Thyroid gland (tissue), 4 donors: ENCODE measurements at places on chromosomes 3 and 15. TPM values are rescaled to one million over a fixed set of nuclear protein-coding genes. Genes with fewer than 3 reads are reported as not detected.

EFHB gene
- 2.6 TPM for total RNA-seq

PLEKHO2 gene
- 44.2 TPM for total RNA-seq

MAP2K5 gene
- 11.9 TPM for total RNA-seq

PAQR9 gene
- total RNA-seq, result not detected

ALDH1A3 gene
- total RNA-seq, result 7.1 TPM

FOXP1 gene
- total RNA-seq, result 187 TPM

PLA2G4E gene
- not detected for total RNA-seq

ATP13A4 gene
- total RNA-seq, result 252 TPM

BCL2A1 gene
- total RNA-seq, result 2.0 TPM

GRCh38 chr15:77454265-77454664 is 33.6 kb downstream of the HMG20A start:
- no peak for DNase-seq

DNA sequence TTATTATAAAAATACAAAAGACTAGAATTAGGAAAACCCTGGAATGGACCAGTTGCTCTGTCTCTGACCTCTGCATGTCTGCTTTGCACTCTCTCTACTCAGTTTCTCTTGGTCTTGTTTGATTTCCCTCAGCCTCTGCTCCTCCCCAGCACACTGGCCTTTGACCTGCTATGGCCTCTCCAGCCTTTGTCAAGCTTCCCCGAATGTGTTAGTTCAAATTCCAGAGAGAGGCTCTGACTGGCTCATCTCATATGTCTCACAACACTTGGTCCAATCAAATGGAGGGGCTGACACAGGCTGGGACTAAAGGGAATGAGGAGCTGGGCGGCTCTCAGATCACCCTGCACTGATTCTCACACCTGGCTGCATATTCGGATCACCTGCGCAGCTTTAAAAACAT is 52.4 kb upstream of the CMTM8 start:
- no peak for DNase-seq

- DNase-seq, result peak; percentile 88
These were observed 44.1 kb downstream of the LIPC start for GRCh38 chr15:58475573-58476524.

DNA sequence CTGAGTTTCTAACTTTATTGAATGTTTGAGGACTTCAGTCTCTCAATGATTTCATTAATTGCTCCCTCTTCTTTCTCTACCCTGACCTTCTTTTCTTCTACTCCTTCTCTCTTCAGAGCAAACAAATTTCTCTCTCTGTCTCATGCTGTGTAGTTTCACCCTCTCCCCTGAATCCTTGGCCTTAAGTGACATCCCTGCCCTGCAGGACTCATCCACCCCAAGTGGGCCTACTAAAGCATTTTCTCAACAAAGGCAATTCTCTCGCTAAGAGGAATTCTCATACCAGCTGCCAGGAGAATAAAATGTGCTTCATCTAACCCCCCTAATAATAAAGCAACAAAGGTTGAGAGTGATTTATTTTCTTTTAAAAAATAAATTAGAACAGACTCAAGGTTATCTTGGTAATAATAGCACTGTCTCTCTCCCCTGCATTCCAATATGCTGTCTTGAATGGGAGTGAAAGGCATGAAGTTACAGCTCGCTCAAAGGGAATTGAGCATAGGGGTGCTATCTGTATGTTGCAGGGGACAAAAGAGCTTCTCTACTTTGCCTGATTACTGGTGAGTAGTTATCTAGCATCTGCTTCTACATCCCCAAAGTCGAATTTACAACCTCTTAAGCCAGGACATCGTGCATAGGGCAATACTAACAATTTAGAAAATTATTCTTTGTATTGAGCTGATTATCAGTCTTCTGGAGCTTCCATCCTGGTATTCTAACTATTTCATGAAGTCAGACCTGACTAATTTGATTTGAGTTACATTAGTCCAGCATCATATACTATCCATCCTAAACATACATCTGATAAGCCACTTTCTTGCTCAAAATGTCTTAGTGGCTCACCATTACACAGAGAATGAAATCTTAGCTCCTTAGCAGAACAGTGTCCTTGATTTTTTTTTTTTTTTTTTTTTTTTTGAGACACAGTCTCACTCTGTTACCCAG is 76.9 kb upstream of the DNAJC19 start:
- DNase-seq, result no peak

DNA sequence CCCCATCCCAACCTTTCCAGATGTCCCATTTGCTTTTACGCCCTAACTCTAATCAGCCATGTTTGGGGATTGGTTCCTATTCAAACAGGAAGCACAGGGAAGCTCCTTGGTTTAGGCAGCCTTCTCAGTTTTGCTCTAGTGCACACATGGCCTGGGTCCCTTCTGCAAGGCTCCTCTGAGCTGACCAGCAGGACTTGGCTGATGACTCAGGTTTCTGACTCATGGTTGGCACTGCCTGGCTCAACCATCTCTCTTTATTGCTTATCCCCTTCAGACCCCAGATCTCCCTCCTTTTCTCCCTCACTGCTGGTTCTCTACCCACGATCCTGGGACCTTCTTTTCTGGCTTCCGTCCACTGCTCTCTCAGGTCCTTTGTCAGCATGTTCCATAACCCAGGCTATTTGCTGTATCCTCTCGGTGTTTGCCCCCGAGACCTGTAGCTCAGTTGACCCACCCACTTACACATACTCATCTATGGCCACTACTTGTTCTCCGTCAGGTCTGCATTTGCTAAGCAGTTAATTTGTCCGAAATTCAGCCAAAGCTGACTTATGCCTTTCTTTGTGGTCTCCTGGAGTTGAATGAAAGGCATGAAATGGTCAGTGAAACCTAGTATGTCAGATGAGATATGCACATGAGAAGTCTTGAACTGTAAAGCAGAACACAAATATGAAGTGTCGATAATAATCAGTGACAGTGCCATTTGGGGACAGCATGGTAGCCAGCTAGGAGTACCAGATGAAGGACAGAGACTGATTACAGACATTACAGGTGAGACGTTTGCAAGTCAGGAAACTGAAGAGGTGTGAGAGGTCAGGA is 323.5 kb upstream of the ROPN1 start:
- no peak for DNase-seq

DNA sequence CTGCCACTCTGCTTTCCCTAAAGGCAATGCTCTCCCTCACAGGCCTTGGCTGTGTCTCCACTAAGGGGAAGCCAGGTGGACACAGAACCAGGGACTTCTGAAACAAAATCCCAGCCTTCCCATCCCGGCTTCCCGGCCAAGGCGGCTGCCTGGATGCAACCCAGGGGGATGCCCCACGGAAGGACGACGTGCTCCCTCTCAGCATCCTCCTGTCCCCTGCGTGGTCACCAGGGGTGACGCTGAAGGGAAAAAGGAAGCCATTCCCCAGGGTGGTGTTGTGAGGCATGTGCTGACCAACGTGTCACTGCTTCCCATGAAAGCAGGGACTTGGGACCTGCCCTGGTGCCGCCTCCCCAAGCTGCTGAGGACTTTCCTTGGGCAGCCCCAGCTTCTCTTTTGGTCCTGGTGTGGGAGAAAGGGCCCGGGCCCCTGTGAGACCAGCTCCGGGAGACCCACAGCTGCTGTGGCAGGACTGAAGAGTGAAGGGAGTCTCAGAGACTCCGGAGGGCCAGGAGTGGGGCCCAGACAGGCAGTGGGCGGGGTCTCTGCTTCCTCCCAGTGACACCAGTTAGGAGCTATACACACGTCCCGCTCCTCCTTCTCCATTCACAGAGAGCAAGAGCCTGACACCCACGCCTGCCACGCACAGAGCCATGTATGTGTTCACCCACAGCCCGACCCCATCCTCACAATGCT is 139.2 kb downstream of the NUP210 start:
- DNase-seq, result no peak

- no peak for DNase-seq
These were observed 113.5 kb downstream of the RAB11A start for GRCh38 chr15:65982627-65983322.

- no peak for DNase-seq
These were observed 121.6 kb downstream of the UBE2E2 start for GRCh38 chr3:23324745-23325144.

- DNase-seq, result peak; percentile 55
These were observed 52.4 kb downstream of the HEG1 start for GRCh38 chr3:125003369-125003853.

GRCh38 chr15:45134046-45134445 is 4.3 kb downstream of the DUOX1 start:
- DNase-seq, result no peak

GRCh38 chr3:54698054-54698453 is 229.8 kb downstream of the LRTM1 start:
- no peak for DNase-seq

GRCh38 chr3:159739969-159740368 is 248.7 kb upstream of the IL12A start:
- DNase-seq, result peak; percentile 25

GRCh38 chr3:160738048-160738447 is 18.0 kb upstream of the PPM1L start:
- no peak for DNase-seq

DNA sequence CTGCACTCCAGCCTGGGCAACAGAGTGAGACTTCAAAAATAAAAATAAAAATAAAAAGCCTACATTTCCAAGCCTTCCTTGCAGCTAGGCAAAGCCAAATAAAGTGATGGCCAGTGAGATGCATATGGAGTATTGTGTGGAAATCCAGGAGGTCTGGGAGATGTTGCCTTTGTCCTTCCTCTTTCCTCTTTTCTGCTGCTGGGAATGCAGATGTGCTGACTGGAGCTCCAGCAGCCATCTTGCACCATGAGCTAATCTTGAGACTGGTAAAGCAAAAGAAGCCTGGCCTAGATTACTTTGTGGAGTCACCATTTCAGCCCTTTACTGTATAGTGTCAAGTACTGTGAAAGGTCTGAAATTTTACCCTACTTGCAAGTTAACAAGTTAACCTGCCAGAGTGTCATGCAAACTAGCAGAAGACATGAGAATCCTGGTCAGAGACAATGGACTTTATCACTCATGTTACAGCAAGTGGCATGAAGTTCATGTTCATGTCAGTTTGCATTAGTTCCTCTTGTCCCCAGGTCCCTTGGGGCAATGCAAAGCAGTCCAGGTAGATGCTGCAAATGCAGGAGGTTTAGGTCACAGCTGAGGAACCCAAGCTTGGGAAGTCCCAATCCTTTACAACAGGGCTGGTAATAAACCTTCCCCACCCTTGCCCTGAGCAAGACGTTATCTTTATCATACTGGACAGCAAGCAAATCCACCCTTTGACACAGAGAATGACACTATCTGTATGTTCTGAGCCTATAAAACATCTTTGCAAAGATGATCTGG is 103.1 kb downstream of the TLE3 start:
- no peak for DNase-seq

DNA sequence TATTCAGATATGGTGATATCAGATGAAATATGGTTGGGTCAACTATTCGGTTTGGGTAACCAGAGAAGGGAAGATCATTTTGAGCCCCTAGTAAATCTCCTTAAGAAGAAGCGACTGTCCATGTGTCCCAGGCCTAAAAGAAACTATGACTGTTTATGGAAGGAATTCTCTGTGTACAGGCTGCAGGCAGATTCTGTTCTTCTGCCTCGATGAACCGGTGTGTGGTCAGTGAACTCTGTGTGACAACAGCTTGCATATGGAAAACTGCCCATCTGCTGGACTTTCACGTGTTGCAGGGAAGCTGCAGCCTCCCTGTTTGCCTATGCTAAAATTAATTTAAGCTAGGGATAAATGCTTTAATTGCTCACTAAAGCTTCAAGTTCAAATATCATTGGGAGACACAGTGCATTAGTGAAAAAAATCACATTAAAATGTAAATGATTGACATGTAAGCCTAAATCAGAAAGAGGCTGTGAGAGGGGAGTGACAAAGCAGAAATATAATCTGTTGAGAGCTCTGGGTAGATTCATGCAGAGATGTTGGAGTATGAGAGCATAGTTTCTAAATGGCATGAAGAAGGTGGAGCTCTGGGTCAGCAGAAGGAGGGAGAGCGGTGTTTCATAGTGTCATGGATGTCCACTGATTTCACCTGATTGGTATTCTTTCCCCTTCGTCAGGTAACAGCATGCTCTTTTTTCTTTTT is 65.4 kb upstream of the PFN2 start:
- DNase-seq, result no peak

GRCh38 chr3:117442566-117442965 is 733.0 kb downstream of the TUSC7 start:
- DNase-seq, result no peak

DNA sequence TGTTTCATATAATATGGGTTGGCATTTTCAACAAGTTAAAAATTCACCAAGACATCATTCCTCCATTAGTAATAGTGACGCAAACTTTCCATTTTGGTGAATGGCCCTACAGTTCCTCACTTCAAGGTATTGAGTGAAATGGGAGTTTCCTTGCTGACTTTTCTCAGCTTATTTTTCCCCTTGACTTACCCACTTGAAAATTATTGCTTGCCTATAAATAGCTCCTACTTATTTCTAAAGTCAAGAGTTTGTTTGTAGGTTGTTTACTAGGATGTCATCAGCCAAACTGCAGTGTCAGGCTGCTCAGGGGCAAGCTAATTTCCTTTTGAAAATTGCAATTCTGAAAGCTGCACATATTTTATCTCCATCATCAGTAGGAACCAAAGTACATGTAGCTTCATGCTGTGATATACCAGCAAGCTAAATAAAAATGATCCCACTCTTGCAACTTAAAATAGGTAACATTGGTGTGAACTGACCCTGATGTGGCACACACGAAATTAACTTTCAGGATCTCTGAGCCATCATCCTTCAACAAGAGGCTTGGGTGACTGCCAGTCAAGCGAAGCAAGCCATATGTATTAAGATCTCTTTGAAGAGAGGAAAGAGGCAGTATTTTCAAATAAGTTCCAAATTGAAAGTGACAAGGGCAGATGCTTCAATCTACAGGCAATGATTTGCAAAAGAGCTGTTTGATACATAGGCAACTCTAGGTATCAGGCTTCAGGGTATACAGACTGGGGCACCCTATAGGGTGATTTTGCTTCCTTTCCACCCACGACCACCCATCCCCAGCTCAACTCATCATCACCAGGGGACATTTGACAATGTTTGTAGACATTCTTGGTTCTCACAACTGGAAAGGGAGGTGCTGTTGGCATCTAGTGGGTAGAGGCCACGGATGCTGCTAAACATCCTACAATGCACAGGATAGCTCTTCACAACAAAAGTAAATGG is 66.8 kb upstream of the RASGRP1 start:
- DNase-seq, result no peak

GRCh38 chr15:70323111-70323851 is 225.6 kb upstream of the TLE3 start:
- DNase-seq, result peak; percentile 12

DNA sequence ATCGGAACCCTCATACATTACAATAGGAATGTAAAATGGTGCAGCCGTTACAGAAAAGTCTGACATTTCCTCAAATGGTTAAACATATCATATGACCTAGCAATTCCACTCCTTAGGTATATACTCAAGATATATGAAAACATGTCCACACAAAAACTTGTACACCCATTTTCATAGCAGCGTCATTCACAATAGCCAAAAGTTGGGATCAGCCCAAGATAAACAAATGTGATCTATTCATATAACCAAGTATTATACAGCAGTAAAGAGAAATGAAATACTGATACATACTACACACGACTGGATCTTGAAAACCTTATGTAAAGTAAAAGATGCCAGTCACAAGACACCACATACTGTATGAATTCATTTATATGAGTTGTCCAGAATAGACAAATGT is 102.4 kb downstream of the MSL2 start:
- DNase-seq, result no peak

GRCh38 chr3:62703451-62704167 is 171.6 kb downstream of the CADPS start:
- no peak for DNase-seq

- no peak for DNase-seq
These were observed 84.4 kb downstream of the BTD start for GRCh38 chr3:15685927-15686326.
